ENCODE measurements at places on chromosomes 16 and 17. TPM values are rescaled to one million over a fixed set of nuclear protein-coding genes. Genes with fewer than 3 reads are reported as not detected.

Gene TXNDC11
- 34.9 TPM for total RNA-seq

Gene CTRB1
- not detected for total RNA-seq

Gene ARHGAP44
- 1.9 TPM for total RNA-seq

Gene CIBAR2
- total RNA-seq: not detected

Gene SNAI3
- 0.12 TPM for total RNA-seq

Gene FBXW10
- total RNA-seq: 0.12 TPM

Gene SULT1A4
- 1.1 TPM for total RNA-seq

Gene EPX
- total RNA-seq: not detected

Gene LRRC46
- total RNA-seq: 0.11 TPM

Gene PTX4
- 0.11 TPM for total RNA-seq

All from uterine smooth muscle cell (primary cell).